ENCODE measurements at places on chromosomes 11 and 22. TPM values are rescaled to one million over a fixed set of nuclear protein-coding genes. Genes with fewer than 3 reads are reported as not detected.

ARHGAP8 gene
- 0.69 TPM for total RNA-seq

DNA sequence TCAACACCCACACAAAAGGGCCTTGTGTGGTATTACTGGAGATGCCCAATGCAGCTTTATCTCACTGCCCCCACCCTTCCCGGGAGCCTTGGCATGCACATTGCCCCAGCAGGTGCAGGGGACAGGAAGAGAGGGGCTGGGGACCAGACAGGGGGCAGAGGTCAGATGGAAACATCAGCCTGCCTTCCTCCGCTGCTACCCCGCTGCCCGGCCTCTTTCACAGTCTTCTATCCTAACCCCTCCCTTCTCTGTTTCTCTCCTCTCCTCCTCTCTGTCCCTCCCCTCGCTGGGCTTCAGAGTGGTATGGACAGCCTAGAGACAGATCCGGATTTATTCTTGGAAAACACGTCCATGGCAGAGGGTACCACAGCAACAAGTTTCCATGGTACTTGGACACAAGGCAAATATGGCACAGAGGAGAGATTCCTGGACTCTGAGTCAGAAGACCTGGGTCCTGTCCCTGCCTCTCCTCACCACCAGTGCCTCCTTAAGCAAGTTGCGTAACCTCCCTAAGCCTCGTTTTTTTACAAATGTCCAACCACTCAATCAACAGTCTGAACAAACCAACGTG is 8.3 kb upstream of the IGSF9B start:
- peak; percentile 79 for DNase-seq
- no peak overlapping the region for H3K4me3 ChIP-seq
- peak overlapping the region; percentile 69 for H3K27ac ChIP-seq
- peaks cover 61% of the 10 kb centered on the region for H3K4me1 ChIP-seq

GRCh38 chr22:27971926-27972325 is 52.9 kb upstream of the PITPNB start:
- H3K27me3 ChIP-seq = no peaks in the 10 kb centered on the region
- peaks cover 3% of the 10 kb centered on the region for H3K36me3 ChIP-seq
- H3K27ac ChIP-seq = no peak overlapping the region

DNA sequence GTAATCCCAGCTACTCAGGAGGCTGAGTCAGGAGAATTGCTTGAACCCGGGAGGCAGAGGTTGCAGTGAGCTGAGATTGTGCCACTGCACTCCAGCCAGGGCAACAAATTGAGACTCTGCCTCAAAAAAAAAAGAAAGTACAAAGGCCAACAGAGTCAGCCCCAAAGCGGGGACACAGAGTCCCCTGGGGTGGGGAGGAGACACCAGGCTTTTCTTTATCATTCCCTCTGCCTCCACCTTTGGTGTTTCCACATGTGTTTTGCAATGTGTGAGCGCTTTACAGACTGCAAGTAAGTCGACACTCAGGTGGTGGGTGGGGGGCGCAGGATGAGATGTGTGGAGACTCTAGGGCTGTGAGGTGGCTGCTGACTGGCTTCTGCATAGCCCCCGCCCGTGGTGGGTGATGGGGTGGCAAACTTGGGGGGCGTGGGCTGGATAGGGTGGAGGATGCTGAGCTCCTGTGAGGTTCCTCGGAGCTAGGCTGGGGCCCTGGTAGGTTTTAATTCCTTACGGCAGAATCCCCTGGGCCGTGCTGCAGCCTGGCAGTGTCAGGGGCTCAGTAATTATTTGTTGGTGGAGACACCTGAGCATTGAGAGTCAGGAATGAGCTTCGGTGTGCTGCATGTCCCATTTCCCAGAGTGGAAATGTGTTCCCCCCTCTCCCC is 177.2 kb downstream of the CTTN start:
- no peak overlapping the region for H3K4me3 ChIP-seq
- H3K4me1 ChIP-seq = peaks cover 19% of the 10 kb centered on the region
- peaks cover 8% of the 10 kb centered on the region for H3K36me3 ChIP-seq
- DNase-seq = no peak
- H3K27ac ChIP-seq = no peak overlapping the region
